ENCODE measurements at places on chromosomes 16 and 17.

GRCh38 chr16:89012622-89012995 is 35.6 kb upstream of the CBFA2T3 start:
- DNase-seq: no peak

DNA sequence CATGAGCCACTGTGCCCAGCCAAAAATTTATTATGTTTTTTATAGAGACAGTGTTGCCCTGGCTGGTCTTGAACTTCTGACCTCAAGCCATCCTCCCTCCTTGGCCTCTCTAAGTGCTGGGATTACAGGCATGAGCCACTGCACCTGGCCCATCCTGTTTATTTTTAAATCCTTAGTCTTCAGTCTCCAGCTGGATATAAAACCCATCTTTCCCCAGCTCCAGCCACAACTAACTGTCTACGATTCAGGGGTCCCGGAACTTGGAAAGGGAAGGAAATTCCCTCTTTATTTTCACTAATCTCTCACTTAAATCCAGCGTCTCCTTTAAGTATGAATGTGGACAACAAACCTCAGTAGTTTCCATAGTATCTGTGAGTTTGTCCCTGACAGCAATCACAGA is 62.2 kb downstream of the IQCK start:
- DNase-seq: no peak

DNA sequence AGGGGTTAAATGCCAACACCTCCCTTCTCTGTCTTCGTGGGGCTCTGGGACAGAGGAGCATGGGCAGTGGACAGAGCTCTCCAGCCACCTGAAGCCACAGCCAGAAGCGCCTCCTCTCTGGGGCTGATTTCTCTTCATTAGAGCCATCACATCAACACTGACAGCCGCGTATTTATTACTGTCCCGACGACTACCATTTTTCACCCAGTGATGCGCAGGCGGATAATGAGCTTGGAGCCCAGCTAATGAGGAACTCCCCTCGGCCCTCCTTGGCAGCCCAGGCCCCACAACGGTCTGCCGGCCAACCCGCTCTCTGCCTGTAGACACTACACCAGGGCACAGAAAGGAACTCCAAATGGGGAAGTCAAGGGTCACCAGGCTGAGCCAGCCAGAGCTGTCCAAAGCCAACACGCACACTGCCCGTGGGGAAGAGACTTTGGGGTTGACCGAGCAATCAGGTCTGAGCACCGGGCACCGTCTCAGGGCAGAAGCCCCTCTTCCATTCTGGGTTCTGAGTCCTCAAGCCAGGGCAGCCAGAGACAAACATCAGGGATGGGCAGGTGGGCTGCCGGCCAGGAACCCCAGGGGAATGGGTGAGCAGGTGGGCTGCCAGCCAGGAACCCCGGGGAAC is 13.2 kb downstream of the SDK2 start:
- no peak for DNase-seq

- DNase-seq: no peak
These were observed 43.3 kb upstream of the PSMD7 start for GRCh38 chr16:74253161-74253938.
